ENCODE measurements at places on chromosomes 7 and 10. TPM values are rescaled to one million over a fixed set of nuclear protein-coding genes. Genes with fewer than 3 reads are reported as not detected.

DNA sequence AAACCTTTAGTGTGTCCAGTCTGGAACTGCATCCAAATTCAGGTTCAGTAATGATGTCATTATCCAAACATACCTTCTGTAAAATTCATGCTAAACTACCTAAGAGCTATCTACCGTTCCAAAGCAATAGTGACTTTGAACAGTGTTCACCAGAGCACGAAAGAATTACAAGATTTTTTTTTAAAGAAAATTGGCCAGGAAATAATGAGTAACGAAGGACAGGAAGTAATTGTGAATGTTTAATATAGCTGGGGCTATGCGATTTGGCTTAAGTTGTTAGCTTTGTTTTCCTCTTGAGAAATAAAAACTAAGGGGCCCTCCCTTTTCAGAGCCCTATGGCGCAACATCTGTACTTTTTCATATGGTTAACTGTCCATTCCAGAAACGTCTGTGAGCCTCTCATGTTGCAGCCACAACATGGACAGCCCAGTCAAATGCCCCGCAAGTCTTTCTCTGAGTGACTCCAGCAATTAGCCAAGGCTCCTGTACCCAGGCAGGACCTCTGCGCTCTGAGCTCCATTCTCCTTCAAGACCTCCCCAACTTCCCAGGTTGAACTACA, 694 bp upstream of the FAS start:
- peak; percentile 57 for DNase-seq

DNA sequence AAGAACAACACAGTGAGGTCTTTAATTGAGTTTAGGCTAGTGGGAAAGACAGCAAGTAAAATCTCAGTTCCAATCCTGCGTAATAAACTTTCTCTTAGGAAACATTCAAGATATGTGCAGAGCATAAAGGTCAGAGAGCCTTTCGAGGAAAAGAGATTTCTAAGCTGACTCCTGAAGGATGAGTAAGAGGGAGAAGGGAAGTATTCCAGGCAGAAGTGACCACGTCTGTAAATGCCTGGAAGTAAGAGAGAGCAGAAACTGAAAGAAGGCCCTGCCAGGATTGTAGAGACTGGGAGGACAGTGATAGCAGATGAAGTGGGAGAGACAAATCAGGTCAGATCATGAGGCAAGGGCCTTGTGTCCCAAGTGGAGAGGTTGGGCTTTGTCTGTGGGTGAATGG, 41.8 kb downstream of the PNLIPRP3 start:
- DNase-seq = no peak

DNA sequence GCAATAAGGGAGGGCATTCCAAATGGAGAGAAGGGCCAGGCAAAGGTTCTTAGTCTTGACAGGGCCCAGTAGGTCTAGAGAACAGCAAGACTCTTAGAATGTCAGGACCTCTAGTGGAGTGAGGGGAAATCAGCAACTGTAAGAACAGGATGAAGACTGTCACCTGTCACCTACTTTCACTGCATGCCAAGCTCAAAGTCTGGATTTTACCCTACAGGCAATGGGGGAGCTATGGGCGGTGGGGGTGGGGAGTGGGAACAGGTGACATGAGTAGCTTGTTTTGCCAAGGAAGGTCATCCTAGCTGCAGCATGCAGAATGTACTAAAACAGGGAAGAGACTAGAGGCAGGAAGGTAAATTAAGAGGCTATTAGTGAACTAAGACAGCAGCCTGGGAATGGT, 18.3 kb downstream of the GOT1 start:
- no peak for DNase-seq

Gene LRRC72
- polyA plus RNA-seq = not detected

Gene GIMAP7
- polyA plus RNA-seq = 9.7 TPM

All from muscle of back (tissue), 13 donors.